ENCODE measurements at places on chromosomes 12 and 14. TPM values are rescaled to one million over a fixed set of nuclear protein-coding genes. Genes with fewer than 3 reads are reported as not detected.

DNA sequence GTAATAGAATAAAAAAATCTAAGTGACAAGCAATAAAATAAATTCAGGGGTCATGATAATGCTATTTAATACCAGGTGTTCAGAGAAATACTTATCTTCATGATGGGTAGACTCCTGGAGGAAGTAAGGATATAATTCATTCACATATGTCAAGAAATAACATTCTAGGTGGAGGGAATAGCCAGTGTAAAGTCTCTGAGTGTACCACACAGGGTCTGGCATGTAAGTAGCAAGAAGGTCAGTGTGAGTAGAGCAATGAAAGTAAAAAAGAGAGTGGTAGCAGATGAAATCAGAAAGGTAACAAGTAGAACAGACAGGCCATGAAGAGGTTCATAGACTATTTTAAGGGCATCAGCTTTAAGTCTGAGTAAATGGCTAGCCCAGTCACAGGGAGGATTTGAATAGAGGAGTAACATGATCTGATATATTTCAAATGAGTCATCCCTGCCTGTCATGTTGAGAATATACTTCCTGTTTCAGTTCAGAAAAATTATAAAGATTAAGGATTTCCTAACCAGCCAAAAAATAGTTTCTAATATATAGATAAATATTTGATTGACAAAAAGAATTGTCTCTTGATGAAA is 519.9 kb downstream of the C12orf50 start:
- no peaks in the 10 kb centered on the region for H3K4me1 ChIP-seq
- no peaks in the 10 kb centered on the region for H3K36me3 ChIP-seq
- no peak for DNase-seq
- no peaks in the 10 kb centered on the region for H3K27me3 ChIP-seq
- H3K27ac ChIP-seq, result no peak overlapping the region
- no peak overlapping the region for H3K4me3 ChIP-seq

- no peaks in the 10 kb centered on the region for H3K27me3 ChIP-seq
- H3K36me3 ChIP-seq, result no peaks in the 10 kb centered on the region
- no peak overlapping the region for H3K4me3 ChIP-seq
- H3K4me1 ChIP-seq, result no peaks in the 10 kb centered on the region
These were observed 1.1 kb downstream of the CLECL1 start for GRCh38 chr12:9731797-9732196.

CSRP2 gene
- 1.6 TPM for total RNA-seq

DNA sequence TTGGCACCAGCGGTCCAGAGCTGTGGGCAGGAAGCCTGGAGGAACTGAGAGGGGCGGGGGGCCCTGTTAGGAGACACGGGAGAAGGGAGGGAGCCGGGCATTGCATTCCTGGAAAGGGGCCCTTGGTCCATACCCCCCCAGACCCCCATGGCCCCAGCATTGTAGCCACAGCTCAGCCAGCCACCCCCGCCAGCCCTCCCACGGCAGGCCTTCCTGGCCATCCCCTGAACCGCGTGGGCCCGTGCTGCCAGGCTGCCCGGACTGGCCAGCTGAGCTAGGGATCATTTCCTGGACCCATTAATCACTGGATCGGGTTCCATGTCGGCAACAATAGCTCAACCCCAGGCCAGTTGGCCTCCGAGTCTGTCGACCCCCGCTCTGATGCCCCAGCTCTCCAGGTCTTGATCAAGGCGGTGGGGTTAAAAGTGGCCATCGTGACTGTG is 39.8 kb upstream of the DIO3 start:
- peaks cover 17% of the 10 kb centered on the region for H3K4me1 ChIP-seq
- H3K27ac ChIP-seq, result no peak overlapping the region
- DNase-seq, result no peak
- H3K4me3 ChIP-seq, result no peak overlapping the region

DNA sequence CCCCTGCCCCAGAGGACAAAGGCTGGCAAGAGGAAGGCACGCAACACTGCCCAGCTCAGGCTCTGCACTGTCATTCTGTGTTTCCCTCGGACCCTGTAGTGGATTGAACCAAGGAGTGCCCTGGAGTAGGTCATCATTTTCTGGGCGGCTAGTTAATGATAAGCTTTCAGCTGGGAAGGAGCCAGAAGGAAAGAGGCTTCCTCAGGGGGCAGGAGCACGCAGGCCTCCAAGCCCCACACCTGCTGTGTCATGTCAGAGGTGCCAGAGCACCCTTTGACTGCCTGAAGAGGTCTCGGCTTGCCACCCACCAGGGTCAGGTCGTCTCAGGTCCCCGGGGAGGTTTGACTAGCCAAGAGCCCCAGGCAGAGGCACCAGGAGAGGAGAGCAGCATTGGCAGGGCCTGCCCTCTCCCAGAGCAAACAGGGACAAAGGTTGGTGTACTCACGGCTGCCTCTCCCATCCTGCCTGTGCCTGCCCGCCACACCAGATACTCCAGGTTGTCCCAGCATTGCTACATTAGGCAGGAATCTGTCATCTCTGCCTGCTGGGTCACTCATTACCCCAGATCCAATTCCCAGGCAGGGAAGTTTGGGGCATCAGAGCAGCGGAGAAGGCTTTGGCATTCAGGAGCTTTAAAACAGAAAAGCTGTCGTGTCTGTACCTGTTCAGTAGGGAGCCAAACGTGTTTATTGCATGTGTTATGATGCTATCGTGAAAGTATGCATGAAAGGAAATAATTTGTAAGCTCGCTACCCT is 33.5 kb upstream of the ATP2A2 start:
- H3K36me3 ChIP-seq, result no peaks in the 10 kb centered on the region
- no peak overlapping the region for H3K27ac ChIP-seq
- no peak overlapping the region for H3K4me3 ChIP-seq

GRCh38 chr14:53606203-53606602 is 350.4 kb downstream of the BMP4 start:
- no peak overlapping the region for H3K27ac ChIP-seq
- DNase-seq, result no peak
- no peaks in the 10 kb centered on the region for H3K4me1 ChIP-seq
- no peaks in the 10 kb centered on the region for H3K27me3 ChIP-seq
- no peaks in the 10 kb centered on the region for H3K36me3 ChIP-seq
- no peak overlapping the region for H3K4me3 ChIP-seq

All from K562 (cell line).